ENCODE measurements at places on chromosomes 5 and 9.

DNA sequence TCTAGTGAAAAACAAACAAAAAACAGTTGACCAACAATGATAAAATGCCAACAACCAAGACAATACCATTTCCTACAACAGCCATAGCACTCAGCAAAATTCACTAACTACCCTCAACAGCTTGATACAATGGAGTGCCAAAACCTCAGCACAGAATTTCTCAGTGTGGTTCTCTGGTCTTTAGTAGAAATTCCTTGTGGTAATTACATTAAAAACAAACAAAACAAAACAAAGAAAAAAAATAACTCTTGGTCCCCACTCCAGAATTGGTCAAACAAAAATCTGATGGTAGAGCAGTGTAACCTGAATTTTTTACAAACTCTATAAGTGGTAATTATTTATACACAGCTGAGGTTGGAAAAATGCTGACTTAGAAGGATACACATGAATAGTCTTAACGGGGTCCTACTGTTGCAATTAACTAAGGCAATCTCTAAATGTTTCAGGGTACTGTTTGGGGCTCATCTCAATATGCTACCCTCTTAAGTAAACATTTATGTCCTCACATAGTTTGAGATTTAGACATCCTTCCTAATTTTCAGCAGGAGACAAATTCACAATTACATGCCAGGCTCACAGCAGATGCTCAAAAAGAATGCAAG is 13.8 kb downstream of the CSNK1A1 start:
- DNase-seq: no peak

- no peak for DNase-seq
These were observed 301.7 kb upstream of the SEMA6A start for GRCh38 chr5:116876240-116876840.

GRCh38 chr5:13866792-13867191 is 77.7 kb downstream of the DNAH5 start:
- DNase-seq: no peak

- no peak for DNase-seq
These were observed 136.3 kb downstream of the CEP120 start for GRCh38 chr5:123286891-123287290.

All from NCI-H2227 treated with DMSO at 0.1 percent for 48 hours (cell line).